ENCODE measurements at places on chromosomes 11 and 22.

- DNase-seq = peak; percentile 20
Observed at GRCh38 chr11:116294630-116295029, 478.2 kb downstream of the BUD13 start.

DNA sequence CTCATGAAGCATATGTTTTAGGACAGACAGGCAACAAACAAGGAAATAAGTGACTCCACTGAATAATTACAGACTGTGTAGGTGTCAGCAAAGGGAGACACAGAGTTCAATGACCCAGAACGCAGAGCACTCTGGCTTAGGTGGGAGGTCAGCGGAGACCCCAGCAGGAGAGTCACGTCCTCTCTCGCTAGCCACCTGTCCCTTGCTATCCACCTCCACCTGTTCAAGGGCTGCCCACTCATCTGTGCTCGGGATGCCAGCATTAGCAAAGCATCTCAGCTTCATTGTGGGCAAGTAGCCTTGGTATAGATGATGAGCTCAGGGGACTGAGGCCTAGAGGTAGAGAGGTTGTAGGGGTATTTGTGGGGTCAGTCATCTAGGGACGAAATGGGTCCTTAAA lies 21.8 kb upstream of the ATXN10 start:
- no peak for DNase-seq

GRCh38 chr11:125343718-125344131 lies 152.3 kb downstream of the FEZ1 start:
- peak; percentile 37 for DNase-seq

GRCh38 chr11:45879803-45880686 lies 5.4 kb upstream of the MAPK8IP1 start:
- no peak for DNase-seq

DNA sequence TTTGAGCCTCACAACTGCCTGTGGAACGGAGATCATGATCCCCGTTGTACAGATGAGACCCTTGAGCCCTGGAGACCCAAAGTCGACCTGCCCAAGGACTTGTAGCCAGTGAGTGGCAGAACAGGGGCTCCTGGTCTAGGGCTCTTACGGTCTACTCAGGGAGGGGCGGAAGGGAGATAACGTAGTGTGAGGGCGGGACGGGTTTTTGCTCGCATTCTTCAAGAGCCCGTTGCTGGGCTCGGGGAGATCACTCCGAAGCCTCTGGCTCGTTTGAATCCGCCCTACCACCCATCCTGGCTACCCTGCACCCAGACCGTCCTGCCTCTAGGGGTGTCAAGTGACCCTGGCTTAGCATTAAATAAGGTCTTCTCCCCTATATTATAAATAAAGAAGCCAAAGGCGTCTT lies 639 bp downstream of the CRY2 start:
- DNase-seq = peak; percentile 46

- DNase-seq = no peak
Observed at GRCh38 chr11:76624500-76625379, 45.8 kb downstream of the LRRC32 start.

DNA sequence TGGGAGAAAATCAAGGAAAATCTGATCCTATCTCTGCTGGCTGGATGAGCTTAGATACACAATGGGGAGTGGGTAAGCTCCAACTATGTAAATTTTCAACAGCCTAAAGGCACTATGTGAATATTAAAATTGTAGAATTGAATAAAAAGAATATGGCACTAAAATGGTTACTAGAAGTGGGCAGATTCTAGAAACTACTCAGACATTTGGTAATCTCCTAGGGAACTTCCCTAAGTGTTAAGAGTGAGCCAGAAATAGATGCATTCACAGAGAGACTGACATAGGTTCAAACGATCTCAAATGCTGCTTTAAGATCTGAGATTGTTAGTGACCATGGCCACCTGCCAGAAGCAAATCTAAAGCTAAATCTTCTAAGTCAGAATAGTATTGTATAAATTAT lies 4.3 kb upstream of the OR52E1 start:
- no peak for DNase-seq

- no peak for DNase-seq
Observed at GRCh38 chr11:67153971-67154370, 34.9 kb downstream of the KDM2A start.

- no peak for DNase-seq
Observed at GRCh38 chr11:76801736-76802135, 18.6 kb downstream of the TSKU start.

DNA sequence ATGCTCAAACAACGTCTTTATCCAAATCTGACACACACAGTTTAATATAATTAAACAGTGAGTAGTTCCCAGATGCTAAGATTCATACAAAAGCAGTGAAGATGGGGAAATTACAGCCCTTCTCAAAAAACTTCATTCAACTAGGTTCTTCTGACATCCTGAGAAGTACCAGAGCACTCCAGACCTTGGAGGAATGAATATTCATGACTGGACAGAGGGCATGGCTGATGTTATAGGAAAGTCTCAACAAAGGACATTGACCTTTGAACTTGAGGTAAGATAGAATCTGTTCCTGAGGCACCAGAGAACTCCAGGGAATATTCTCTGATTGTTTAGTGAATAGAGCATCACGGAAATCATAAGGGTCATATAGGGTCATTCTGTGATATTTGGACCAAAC lies 106.4 kb upstream of the SLC5A12 start:
- no peak for DNase-seq

DNA sequence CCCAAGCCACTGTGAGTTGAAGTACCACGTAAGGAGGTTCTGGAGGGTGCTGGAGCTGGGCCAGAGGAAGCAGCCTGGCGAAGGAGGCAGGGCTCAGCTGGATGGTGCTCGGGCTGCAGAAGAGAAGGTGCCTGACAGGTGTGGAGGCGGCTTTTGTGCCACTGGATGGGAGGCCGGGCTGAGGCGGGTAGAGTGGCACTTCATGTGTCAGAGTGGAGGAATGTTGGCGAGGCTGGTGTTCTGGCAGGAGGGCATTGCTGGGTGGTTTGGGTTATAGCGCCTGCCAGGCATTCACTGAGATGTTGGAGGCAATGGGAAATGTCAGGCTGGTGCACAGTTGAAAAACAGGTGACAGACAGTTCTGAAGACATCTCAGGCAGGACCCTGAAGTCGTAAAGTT lies 24.2 kb downstream of the UBE2L3 start:
- DNase-seq = no peak

DNA sequence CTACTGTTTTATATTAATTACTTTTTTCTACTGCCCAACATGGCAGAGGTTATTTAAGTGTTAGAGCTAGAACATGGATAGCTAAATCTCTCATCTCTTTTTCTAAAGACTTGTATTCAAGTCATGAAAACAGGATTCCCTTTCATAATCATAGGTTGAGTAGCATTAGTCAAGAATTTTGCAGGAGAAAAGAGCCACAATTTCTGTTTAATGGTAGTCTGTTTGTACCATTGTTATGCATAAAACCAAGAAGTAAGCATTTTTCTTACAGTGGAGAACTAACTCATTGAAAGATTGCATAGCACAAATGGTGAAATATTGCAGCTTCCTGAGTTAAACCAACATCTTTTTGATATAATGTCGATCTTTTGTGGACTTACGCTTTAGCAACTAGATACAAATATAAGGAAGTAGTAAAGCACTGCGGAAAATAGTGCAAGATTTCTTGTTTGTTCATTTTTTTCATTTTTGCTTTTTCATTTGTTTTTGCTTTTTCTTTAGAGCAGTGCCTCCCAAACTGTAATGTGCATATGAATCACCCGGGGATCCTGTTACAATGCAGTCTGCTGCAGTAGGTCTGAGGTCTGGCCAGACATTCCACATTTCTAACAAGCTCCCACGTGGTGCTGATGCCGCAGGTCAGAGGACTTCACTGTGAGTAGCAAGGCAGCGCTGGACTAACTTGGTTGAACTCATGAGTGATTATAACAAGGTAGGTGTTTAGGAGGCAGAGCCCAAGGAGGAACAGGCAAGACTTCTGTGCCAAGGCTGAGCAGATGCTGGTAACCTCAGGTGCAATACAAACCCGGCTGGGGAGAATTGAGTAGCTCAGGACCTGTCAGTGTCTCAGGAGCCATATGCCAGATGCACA lies 4.6 kb downstream of the ETS1 start:
- peak; percentile 98 for DNase-seq

GRCh38 chr22:37027556-37027955 lies 8.0 kb downstream of the MPST start:
- no peak for DNase-seq

GRCh38 chr11:38543311-38543710 lies 1945.3 kb upstream of the RAG2 start:
- DNase-seq = peak; percentile 73

- DNase-seq = no peak
Observed at GRCh38 chr11:133600786-133601185, 68.5 kb upstream of the OPCML start.

GRCh38 chr11:132588366-132588765 lies 943.9 kb downstream of the OPCML start:
- DNase-seq = no peak

GRCh38 chr11:75262961-75263852 lies 22.6 kb downstream of the TPBGL start:
- DNase-seq = no peak

All from brain microvascular endothelial cell (primary cell).